ENCODE measurements at places on chromosomes 12 and 14.

DNA sequence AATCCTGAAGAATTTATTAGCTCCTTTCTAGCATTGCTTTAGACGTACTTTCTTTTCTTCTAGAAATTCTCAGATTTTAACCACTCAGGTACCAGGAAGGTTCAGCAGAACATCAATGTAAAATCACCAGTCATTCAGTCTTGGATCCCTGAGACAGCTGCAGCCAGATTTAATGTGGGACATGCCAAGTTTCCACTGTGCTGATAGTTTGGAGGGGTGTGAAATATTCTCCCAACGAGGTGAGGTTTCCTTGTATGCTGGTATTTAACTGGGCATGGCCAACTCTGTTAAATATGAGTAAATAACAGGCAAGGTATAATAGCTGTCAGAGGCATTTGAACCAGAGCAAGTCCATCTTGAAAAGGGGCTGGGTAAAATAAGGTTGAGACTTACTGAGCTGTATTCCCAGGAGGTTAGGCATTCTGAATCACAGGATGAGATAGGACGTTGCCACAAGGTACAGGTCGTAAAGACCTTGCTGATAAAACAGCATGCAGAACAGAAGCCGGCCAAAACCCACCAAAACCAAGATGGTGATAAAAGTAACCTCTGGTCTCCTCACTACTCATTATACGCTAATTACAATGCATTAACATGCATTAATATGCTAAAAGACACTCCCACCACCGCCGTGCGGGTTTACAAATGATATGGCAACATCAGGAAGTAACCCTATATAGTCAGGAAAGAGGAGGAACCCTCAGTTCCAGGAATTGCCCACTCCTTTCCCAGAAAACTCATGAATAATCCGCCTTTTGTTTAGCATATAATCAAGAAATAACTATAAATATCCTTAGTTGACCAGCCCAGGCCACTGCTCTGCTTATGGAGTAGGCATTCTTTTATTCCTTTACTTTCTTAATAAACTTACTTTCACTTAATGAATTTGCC lies 75.2 kb upstream of the RASSF8 start:
- DNase-seq, result no peak

- no peak for DNase-seq
Measured at GRCh38 chr12:95805864-95806671, 15.5 kb upstream of the NTN4 start.

DNA sequence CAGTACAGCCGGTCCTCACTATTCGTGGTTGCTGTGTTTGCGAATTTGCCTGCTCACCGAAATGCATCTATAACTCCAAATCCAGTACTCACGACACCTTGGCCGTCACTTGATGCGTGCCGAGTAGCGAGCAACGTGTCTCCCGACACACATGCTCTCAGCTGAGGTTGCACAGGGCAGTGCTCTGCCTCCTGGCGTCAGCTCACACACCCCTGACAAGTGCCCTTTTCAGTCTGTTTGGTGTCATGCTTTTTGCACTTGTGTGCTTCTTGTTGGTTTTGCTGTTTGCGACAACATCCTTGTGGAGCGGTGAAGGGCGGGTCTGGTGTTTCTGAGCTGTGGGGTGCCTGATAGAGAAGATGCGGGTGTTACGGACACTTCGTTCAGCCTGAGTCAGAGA lies 110.4 kb upstream of the RFLNA start:
- no peak for DNase-seq

DNA sequence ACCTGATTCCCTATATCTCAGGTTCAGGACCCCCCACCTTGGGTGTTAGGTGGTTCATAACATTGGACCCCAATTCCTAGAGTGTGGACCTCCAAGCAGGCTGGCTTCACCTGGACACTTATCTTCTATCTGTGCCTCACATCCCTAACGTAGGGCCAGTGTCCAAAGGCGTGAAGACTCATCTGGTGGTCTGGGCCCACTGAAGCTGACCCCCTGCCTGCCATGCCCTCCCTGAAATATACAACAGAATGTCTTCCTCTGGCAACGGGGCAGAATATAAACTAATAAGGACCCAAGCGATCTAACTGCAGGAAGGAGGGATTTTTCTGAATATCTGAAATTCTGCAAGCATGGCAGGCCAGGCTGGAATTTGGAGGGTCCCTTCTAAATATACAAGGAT lies 5.6 kb downstream of the HOXC13 start:
- DNase-seq, result no peak

- no peak for DNase-seq
Measured at GRCh38 chr12:117032593-117033381, 66.4 kb downstream of the TESC start.

GRCh38 chr14:76268700-76269099 lies 107.2 kb upstream of the ESRRB start:
- DNase-seq, result no peak
